GM04504 (cell line): ENCODE measurements at places on chromosomes 2 and 18.

DNA sequence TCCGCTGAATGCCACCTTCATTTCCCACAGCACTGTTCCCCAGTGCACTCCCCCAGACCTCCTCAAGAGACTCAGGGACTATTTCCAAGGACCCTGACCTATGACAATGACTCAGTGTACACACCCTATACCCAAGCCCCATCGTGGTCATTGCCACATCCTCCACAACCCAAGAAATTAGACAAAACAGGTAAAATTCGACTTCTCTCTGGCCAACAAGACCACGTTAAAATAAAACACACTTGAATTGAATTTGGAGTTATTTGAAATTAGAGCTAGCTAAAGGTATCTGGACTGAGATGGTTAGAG lies 126.4 kb upstream of the NCK2 start:
- no peak for DNase-seq

DNA sequence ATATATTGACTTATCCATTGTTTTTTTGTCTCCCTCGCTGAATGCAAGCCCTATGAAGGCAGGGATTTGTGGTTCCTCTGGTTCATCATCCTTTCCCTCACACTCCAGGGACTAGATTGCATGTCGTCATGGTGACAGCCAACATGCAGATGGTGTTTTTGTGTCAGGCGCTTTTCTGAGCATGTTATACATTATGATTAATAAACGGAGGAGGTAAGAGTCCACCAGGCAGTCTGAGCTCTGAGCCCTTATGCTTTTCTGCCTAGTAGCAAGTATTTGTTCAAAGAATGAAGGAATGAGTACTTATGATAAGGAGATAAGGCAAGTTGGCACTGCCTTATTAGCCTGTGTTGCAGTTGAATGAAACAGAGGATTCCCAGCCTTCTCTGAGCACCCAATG lies 181.6 kb downstream of the MGAT5 start:
- no peak for DNase-seq

- DNase-seq = no peak
Observed at GRCh38 chr18:47935321-47936055, 5.0 kb upstream of the SMAD2 start.

- peak; percentile 6 for DNase-seq
Observed at GRCh38 chr18:31741097-31741735, 19.5 kb downstream of the SLC25A52 start.

GRCh38 chr2:8672940-8673339 lies 8.9 kb upstream of the ID2 start:
- DNase-seq = no peak

DNA sequence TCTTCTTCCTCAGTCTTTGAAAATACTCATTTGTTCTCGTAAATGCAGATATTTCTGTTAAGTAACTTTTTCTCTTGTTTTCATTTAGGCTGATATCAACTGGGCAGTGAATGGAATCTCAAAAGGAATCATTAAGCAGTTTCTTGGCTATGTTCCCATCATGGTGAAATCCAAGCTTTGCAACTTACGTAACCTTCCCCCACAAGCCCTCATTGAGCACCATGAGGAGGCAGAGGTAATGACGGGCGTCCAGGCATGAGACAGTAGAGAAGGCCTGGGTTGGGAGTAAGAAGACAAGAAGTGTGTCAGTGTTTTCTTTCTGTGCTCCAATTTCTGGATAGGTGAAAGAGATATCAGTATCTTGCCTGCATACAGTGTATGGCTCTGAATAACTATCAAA lies 5.1 kb downstream of the POLR1B start:
- DNase-seq = peak; percentile 9

- DNase-seq = no peak
Observed at GRCh38 chr2:159925975-159926374, 128.0 kb upstream of the CD302 start.

GRCh38 chr2:240818293-240819125 lies 1.5 kb downstream of the KIF1A start:
- no peak for DNase-seq

- DNase-seq = no peak
Observed at GRCh38 chr2:108447947-108448677, 894 bp upstream of the GCC2 start.

DNA sequence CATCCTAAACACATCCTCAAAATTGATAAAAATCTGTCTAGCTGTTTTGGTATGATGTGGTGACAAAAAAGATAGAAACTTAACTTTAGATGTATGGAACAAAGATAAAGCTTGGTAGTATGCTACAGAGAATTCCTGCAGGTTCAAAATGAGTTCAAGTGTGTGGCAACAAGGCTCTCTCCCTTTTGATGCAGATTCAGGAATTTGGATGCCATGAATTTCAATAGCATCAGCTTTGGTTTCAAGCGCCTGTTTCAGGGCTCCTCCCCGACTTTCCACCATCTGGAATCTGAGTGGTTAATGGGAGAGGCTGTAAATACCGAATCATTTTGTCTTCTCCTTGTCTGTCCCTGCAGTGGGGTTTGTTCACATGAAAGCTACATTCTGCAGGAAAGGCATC lies 180.6 kb downstream of the MTX2 start:
- no peak for DNase-seq

- DNase-seq = no peak
Observed at GRCh38 chr2:22600156-22600555, 784.8 kb upstream of the KLHL29 start.

GRCh38 chr18:23228102-23229061 lies 93.1 kb downstream of the CABLES1 start:
- no peak for DNase-seq

DNA sequence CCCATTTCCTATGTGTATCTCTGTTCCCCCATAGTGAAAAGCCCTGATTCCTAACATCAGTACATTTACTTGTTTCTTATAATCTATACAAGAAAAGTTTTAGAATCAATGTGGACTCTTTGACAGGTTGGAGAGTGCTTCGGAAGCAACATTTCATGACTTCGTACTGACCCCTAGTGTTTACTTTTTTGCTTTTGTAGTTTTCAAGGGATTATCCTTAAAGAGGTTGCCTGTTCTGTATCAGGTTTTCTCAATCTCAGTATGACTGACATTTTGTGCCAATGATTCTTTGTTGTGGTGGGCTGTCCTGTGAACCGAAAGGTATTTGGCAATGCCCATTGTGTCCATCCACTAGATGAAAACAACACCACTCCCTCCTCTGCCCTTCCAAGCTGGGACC lies 43.3 kb upstream of the SERPINB2 start:
- peak; percentile 38 for DNase-seq

- DNase-seq = no peak
Observed at GRCh38 chr2:108139521-108139920, 100.2 kb upstream of the SULT1C3 start.

GRCh38 chr2:136134126-136134525 lies 16.2 kb upstream of the CXCR4 start:
- DNase-seq = no peak

GRCh38 chr2:159192371-159192918 lies 94.1 kb downstream of the WDSUB1 start:
- no peak for DNase-seq

GRCh38 chr2:220682616-220683015 lies 889.5 kb downstream of the EPHA4 start:
- DNase-seq = no peak

DNA sequence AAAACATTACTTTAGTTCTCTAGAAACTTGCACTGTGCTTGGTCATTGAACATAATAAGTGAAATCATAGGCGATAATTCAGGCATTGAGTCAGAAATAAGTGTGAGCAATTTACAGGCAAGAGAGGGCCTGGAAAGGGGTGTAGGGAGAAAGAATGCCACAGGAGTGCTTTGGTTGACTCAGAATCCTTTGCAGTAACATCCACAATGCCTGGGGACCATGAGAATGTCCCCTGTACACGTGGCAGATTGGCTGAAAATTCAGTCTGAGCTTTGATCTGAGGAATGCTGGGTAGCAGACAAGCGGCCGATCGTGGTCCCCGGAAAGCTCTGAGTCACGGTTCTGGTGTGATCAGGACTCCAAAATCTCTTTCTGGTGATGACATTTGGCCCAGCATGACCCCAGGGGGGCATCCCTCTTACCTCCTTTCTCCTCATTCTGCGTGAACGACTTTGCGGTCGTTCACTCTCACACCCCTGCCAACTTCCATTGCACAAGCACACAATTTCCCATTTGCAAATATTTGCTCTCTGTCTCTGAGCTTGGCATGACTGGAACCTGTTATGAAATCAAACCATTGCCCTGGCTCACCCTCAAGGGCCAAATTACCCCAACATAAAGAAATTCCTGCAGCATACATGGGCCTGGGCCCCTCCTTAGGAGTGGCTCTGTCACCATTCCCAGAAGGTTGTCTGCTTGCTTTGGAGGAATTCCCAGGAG lies 305.0 kb upstream of the EPAS1 start:
- peak; percentile 92 for DNase-seq

DNA sequence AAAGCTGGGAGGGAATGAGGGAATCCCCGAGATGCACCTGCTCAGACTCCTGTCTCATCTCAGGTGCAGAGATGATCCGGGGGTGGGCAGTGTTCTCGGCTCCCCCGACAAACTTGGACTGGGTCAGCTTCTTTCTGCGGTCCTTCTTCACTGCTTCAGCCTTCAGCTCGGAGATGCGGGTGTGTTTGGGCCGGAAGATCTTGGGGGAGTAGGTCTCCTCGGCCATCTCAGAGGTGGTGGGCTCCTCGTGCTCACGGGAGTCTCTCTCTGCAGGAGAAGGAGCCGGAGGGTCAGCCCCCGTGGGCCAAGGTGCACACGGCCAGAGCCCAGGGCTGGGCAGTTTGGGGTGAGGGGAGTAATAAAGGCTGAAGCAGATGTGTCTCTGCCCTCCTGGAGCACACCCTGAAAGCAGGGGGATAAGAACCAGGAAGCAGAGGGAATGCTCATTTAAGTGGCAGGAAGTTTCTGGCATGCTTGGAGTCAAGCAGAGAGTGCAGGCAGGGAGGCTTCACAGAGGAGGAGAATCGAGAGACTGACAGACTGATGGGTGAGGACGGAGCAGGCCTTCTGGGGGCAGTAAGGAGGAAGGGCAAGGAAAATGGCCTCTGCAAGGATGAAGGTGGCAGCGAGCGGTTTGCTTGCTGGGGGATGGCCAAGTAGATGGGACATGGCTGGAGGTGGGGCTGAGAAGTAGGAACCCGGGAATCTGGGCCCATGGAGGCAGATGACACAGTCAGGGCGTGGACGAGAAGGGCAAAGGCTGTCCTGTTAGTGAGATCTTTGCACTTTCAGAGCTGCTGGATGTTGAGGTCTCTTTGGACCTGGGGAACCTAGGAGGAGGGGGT lies 16.3 kb downstream of the IGFBP5 start:
- DNase-seq = no peak

GRCh38 chr2:84653302-84653701 lies 137.0 kb downstream of the DNAH6 start:
- no peak for DNase-seq

DNA sequence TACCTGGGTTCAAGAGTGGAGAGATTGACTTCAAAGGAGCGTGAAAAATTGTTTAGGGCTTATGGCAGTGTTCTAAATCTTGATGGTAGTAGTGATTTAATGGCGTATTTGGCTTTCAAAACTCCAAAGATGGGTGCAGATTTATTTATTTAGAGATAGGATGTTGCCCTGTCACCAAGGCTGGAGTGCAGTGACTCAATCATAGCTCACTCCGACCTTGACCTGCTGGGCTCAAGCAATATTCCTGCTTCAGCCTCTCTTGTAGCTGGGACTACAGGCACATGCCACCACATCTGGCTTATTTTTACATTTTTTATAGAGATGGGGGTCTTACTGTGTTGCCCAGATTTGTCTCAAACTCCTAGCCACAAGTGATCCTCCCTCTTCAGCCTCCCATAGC lies 52.5 kb downstream of the FAM117B start:
- no peak for DNase-seq

- DNase-seq = no peak
Observed at GRCh38 chr18:48300463-48300961, 108.7 kb downstream of the ZBTB7C start.

DNA sequence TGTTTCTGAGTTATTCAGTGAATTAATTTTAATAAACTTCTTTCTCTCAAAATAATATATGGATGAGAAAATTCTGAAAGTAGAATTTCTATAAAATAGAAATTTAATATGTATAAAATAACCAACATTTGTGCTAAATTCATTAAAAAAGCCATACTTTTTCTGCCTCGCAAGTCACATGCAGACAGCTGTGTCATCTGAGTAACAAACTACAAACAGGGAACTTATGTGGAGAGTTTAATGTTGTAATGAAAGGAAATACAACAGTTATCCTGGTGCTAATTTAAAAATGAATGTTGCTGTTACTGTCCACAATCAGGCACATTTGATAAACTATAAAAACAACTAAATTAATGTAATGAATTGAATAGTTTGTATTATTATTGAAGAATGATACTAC lies 22.2 kb downstream of the RMDN2 start:
- no peak for DNase-seq

DNA sequence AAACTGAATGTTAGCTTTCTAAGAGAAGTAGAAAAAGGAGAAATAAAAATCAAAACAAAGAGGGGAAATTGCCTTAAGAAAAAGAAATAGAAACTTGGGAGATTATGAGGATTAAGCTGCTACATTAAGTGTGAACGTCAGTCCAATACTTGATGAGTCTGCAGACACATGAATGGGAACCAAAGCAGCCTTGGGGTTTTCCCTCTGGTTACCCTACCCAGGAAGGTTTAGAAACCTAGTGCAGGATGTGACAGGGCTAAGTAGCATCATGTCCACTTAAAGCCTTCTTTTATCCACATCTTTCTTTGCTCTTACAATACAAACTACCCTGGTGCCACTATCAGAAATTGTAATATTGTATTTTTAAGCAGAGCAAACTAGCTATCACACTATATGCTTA lies 22.3 kb downstream of the SLC35F5 start:
- no peak for DNase-seq

GRCh38 chr2:8518979-8519668 lies 162.7 kb upstream of the ID2 start:
- no peak for DNase-seq

DNA sequence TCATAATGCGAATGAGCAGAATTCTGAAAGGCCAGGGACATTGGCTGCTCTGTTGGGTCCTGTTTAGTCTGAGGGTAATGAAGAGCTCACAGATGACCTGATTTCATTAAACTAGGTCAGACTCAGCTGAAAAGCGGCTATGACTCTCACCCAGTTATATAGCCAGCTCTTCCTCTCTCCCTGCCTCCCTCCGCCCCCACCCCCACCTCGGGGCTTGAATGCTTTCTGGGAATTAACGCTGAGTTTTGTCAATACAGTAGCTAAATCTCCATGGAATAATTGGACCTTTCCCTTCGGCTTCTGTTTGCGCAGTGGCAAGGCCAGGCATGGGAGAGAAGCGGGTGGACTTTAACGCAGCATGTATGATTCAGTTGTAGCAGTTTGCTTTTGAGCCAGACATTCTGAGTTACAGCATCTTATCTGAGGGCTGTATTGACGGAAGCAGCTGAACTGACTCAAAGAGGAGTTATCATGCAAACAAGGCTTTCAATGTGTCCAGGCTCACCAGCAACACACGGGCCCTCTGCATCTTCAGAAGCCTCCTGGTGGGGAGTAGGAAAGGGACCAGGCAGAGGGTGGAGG lies 110.6 kb downstream of the MYCN start:
- no peak for DNase-seq
